ENCODE measurements at places on chromosomes 2 and 18.

DNA sequence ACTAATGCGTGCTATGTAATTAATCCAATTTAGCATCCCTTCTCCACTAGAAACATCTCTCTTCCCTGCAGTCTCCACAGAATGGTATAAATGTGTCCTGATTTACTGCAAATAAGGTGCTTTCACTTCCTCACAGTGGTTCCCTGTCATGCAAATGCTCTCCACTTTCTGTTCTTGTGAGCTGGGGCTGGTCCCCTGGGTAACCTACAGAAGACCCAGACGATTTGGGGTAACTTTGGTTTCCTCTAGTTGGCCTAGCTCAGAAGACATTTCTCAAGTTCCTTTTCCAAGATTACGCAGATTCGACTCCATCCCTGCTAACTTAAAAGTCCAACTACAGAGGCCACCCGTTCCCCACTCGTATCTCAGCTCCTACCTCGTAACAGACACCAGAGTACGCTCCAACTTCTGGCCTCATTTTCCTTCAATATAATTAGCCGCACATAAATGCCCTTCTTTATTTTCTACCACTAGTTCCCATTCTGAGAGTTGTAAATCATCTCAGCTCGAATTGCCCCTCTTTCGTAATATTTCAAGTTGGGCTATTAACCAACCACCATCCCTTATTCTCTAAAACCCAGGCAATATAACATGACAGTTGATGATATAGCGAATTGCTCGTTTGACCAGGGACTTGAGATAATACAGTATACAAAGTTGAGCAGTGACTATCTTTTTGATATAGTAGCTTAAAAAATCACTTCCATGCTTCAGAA, 28.8 kb upstream of the NEDD4L start:
- DNase-seq: no peak

DNA sequence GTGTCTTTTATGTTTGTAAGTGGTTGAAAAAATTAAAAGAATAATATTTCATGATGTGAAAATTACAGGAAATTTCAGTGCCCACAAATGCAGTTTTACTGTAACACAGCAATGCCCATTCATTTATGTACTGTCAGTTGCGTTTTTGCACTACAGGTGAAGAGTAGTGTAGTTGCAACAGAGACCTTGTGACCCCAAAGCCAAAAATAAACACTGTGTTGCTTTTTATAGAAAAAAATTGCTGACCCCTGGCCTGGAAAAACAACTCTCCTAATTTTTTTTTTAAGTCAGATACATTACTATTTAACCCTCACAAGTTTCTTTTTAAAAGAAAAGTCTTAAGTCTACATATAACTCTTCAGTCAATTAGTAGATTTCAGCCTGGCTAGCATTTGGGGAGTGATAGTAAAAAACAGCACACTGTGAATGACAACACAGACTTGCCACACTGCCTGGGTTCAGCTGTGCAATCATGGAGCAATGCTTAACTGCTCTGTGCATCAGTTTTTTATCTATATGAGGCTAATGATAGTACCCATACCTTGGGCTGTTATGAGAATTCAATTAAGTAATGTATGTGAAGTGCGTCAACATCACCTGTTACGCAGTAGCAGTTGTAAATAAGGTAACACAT, 8.1 kb downstream of the KLHL14 start:
- DNase-seq: no peak

DNA sequence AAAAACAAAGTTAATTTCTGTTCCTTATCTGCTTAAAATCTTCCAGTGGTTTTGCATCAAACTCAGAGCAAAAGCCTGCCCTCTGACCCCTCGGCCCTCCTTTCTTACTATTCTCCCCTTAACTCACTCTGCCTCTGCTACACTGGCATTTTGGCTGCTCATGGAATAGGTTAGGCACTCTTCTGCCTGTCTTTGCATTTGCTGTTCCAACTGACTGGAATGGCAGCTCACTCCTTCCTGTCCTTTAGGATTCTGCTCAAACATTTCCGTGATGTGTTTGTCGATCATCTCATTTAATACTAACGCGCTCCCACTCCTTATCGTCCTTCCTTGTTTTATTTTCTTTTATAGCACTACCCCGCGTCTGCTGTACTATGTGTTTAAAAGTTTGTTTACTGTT, 815 bp downstream of the CEBPZ start:
- no peak for DNase-seq

DNA sequence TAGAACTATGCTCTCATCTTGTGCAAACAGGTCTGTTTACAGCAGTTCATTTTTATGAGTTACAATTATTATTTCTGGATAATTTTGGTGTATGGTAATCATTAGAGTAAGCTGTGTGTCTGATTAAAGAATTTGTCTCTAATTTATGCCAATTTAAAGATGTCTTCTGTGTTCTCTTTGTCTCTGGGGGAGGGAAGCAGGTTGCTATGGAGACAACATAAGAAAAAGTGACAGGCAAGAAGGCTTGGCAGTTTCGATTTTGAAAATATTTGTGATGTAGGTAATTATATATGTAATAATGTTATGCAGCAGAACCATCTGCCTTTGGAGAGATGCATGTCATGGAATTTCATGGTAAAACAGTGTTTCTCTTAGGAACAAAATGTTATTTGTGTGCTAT, 78.2 kb downstream of the SH3RF3 start:
- no peak for DNase-seq

DNA sequence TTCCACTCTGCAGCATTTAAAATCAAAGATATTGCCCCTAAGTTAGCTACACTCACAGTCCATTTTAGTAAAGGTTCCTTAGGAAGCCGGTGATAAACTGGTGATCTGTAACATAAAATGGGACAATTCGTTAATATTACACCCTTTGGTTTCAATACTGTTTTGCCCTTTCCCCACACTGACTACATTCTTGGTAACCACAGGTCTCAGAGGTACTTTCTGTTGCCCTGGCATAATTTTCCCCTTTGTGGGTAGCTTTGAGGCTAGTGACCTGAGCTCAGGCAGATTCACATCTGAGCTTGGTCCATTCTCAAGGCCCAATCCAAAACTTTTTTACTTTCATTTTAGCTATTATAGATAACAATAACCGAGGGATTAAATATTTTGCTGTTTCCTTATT, 32.9 kb upstream of the CSRNP3 start:
- no peak for DNase-seq

DNA sequence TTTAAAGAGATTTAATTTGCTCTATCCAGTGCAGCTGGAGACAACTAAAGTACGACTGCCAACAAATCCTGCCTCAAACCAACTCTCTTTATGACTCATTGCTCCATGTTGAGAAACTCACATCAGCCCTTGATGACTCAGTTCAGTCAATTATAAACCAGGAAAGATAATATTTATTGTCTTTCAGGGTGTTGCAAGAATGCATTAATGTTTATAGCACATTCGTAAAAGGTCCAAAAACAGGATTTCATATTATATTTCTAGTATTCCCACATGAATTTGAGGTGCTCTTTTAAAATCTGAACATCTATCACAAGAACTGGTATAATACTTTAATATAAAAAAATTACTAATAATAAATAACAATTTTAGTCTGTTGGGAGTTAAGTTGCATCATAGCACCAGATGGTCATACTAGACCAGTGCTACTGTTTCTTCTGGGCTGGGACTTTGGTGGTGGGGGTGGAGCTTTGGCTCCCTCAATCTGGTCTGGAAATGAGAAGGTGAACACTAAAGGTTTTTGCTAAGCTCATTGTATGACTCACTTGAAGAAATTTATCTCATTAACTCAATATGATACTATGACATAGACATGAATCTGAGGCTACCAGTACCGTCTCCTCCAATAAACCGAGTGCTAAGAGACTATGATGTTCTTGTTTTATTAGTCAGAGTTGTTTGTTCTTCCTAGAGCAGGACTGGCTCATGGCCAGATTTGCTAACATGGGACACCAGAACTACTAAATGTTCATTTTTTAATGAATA, 26.6 kb upstream of the MAP3K20 start:
- DNase-seq: no peak

DNA sequence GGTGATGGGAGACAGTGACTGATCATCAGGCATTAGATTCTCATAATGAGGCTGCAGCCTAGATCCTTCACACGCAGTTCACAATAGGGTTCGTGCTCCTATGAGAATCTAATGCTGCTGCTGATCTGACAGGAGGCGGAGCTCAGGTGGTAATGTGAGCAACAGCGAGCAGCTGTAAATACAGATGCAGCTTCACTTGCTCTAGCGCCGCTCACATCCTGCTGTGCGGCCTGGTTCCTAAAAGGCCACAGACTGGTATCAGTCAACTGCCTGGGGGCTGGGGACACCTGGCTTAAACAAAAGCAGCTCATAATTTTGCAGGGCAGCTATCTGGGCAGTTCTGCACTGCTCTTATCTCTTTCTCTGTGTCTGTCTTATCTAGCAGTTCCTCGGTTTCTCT, 20.4 kb upstream of the CD226 start:
- DNase-seq: no peak

DNA sequence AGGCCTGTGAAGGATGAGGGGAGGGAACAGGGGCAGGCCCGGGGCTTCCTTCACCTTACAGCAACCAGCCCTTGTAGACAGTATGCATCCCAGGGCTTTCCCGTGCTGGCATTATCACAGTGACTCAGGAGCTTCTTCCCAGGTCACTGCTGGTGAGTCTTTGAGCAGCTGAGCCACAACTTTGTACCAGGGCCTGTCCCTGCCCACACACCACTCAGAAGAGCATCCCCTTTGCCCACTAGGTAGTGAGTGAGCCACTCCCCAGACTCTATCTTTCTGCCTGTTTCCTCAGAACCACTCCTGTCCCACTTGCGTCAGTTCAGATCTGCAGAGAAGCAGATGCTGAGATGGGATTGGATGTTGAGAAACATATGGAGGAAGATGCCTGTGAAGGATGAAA, 69.6 kb upstream of the ALPP start:
- DNase-seq: no peak

- no peak for DNase-seq
Observed at GRCh38 chr2:191056228-191056627, 42.3 kb upstream of the STAT1 start.

- DNase-seq: no peak
Observed at GRCh38 chr2:147836099-147836498, 8.7 kb upstream of the ACVR2A start.

GRCh38 chr2:53067533-53067932, 700.1 kb upstream of the CHAC2 start:
- no peak for DNase-seq

- DNase-seq: no peak
Observed at GRCh38 chr2:228131833-228132232, 49.7 kb downstream of the SPHKAP start.

GRCh38 chr2:134411279-134411827, 157.5 kb downstream of the MGAT5 start:
- DNase-seq: no peak

GRCh38 chr2:74747411-74748080, 86.4 kb upstream of the HK2 start:
- no peak for DNase-seq

DNA sequence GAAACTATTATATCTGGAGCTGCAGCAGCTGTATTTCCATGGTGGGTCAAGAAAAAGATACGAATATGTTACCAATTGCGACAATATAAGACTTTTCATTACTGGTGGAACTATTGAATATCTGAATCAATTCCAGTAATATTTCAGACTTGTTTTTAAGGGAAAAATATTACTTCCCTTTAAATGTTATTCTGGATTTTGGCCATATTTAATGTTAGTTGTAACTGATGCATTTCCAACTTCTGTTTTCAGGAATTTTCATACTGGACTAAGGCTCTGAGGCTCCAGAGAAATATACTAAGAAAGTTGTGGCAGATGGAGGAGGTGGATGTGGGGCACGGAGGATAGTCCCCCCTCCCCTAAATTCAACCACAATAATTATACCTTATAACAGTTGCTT, 555.2 kb upstream of the SETBP1 start:
- DNase-seq: no peak

DNA sequence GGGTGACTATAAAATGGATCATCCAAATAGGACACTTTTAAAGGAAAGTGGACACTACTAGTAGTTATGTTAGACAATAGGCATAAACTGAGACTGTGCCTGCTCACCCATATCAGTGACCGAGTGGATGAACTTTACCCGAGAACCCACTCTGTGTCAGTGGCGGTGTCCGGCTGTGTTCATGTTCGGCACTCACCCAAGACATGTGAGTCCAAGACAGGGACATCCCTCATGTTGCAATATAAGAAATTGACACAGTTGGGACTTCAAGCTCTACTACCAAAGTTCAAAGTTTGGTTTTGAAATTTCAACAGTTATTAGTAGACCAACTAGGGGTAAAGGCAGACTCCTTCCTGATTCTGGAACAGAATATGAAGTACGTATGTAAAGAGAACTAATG, 326.3 kb upstream of the TNP1 start:
- DNase-seq: no peak

GRCh38 chr2:110674620-110675555, 3.0 kb downstream of the BUB1 start:
- no peak for DNase-seq

DNA sequence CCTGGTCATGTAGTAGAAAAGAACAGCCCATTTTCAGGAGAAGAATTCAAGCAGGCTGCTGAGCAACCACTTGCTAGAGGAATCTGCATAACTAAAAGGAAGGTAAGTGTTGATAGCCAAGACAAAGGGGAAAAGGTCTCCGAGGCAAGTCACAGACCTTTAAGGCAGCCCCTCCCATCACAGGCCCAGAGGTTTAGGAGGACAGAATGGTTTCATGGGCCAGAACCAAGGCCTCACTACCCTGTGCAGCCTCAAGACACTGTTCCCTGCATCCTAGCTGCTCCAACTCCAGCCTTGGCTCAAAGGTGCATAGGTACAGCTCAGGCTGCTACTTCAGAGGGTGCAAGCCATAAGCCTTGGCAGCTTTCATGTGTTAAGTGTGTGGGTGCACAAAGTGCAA, 238.6 kb upstream of the CYP26B1 start:
- no peak for DNase-seq

GRCh38 chr2:185161701-185162100, 563.4 kb downstream of the ZNF804A start:
- no peak for DNase-seq

GRCh38 chr18:77000527-77000926, 132.1 kb downstream of the MBP start:
- DNase-seq: no peak

DNA sequence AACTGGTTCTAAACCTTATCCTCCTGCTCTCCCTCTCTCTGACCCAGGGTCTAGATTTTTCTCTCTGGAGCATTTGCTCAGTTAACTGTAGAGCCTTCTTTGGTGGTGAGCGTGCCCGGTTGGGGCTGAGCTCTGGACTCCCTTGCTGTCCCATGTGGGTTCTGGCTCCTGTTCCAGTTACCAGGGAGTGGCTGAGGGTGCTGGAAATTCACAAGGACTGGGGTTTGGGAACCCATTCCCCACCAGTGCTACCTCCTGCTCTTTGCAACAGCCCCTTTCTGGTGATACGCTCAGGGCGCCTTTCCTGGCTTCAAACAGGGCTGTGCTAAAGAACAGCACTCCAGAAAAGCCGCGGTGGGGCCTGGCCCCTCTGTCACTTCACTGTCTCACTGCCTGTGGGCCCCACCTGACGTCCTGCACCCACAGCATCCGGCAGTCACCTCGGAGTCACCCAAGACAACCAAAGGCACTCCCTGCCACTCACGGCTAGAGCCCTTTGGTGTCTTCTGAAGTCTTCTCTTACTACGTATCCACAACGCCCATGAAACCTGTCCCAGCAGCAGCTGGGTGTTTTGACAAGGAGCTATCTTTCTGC, 41.3 kb downstream of the CAPN13 start:
- no peak for DNase-seq

Measured in stimulated activated CD8-positive, alpha-beta memory T cell treated with anti-CD3 and anti-CD28 coated beads, Interleukin-4, amount 100 ng/mL, for 4 hours (primary cell).